ENCODE measurements at places on chromosomes 2 and 18.

DNA sequence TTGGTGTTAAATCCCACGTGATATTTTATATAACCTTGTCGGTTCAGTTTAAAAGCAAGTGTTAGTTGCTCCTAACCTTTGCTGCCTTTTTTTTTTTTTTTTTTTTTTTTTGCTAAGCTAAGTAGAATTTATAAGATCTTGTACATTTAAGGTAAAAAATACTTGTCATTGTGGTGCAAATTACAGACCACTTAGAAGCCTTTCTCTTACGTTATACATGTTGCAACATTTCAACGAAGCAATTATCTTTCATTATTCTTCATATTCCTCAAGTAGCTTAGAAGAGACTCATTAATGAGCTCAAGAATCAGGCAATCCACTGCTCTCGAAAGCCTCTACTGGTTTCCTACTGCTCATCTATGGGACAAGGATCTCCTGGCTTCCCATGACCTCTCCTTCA lies 14.9 kb upstream of the IL1RL2 start:
- DNase-seq, result no peak

DNA sequence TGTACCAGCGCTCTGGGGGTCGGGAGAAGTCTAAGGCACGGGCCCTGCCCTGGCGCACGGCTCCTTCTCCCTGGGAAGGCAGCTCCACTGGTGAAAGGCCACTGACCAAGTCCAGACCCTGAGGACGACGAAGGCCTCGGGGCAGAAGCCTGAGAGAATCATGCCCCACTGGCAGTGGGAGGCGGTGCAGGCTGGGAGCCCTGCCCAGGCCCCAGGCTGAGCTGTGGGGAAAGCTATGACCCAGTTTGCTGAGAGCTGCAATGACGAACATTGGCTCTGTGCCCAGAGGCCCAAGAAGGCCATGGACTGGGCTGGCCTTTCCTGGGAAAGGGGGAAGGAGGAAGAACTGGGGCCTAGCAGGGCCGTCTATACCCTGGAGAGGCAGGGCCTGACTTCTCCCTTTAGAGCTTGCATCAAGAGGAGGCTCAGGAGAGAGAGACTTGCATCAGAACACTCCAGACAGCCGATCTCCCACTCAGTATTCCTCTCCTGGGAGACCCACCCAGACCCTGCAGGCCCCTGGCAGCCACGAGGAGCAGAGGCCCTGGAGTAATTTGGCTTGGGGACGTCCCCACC lies 32.9 kb downstream of the HS1BP3 start:
- peak; percentile 100 for DNase-seq

GRCh38 chr2:172279813-172280212 lies 147.6 kb upstream of the ITGA6 start:
- DNase-seq, result no peak

GRCh38 chr2:225464346-225465025 lies 65.0 kb downstream of the NYAP2 start:
- DNase-seq, result no peak

DNA sequence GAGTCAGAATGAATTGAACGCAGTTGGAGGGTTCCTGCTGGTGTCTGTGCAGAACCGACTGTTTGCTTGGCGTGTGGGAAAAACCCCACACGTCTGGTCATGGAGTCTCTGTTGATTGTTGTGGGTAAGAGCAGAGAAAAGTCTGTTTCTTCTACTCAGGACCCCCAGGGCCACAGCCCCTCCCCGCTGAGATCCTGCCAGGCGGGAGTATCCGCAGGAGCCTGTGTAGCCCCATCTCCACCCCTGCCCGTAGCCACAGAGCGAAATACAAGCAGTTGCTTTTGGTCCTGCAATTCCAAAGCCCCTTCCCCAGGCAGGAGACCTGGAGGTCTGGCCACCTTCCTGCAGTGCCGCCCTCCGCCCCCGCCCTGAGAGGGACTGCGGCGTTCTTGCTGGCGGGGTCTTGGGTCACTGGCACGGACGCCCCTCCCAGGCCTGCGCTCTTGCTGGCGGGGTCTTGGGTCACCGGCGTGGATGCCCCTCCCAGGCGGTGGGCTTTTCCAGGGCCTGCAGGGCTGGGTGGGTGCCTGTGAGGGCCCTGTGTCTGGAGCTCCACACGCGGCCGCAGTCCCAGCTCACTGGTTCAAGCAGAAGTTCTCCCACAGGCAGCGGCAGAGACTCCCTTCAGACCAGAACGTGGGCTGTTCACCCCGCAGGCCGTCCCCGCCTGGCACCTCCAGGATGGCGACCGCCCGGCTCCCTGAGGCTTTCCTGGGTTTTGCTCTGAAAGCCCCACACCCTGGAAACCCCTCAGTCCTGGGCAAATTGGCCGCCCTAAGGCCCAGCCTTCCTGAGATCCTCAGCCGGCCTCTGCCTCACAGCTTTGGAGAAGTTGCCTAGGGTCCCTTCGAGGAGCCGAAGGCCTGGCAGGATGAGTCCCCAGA lies 76.0 kb upstream of the CTDP1 start:
- no peak for DNase-seq

GRCh38 chr2:152396051-152396511 lies 61.1 kb downstream of the FMNL2 start:
- peak; percentile 43 for DNase-seq

- DNase-seq, result peak; percentile 7
Measured at GRCh38 chr2:176284461-176285049, 15.3 kb downstream of the MTX2 start.

DNA sequence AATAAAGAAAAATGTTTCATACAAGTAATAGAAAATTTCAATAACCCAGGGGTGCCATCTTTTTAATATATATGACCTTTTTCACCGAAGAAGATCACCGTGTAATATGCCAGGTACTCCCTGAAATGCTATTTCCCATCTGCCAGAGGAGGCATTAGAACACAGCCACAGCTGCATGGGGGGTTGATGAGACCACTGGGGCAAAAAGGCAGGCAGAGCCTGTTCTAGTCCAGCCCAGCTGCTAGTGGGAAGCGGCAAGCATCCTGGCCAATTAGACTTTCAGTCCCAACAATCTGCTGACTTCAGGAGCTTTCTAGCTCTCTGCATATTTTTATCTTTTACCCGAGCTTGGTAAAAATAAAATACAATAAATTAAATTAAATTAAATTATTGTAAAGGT lies 362.6 kb downstream of the RIT2 start:
- DNase-seq, result no peak
